ENCODE measurements at places on chromosomes 13 and 19.

- no peak for DNase-seq
Observed at GRCh38 chr13:109785892-109786450, 412 bp downstream of the IRS2 start.

- DNase-seq: no peak
Observed at GRCh38 chr13:23848019-23848418, 41.2 kb downstream of the MIPEP start.

- no peak for DNase-seq
Observed at GRCh38 chr19:54792814-54793213, 10.6 kb upstream of the KIR2DL4 start.

DNA sequence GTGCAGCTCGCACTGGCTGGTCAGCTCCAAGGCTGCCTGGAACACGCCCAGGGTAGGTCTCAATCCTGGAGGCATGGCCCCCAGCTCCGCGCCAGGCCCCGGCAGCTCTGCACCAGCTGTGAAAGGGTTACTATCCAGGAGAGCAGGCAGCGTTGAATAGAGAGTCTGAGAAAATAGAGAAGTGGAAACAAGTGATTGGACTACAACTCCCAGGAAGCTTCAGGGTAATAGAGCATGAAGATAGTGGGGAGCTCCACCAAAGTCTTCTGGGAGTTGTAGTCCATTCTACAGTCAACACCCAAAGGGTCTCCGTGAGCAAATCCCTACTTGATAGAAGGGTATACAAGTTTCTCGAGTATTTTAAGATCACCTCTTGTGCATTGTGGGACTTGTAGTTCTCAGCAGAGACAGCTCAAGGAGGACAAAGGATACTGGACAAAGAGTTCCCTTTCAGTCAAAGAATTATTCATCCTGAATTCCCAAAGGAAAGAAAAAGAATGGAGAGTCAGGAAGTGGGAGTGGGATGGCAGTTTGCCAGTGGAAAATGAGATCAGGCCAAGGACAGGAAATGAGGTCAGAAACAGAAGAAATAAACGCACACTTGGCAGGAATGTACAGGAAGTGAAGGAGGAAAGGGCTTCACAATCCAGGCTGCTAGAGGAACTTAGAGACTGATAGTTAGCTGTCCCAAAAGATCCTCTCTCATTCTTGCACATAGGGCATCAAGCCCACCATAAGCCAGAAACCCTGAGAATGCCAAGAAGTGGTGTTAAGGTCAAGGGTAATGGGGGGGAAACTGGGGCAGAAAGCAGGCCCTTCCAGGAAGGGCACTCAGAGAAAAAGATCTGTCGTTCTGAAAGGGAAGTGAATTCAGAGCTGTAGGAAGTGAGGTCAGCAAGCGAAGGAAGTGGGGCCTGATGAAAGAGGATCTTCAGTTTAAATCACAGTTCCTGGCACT, 5.5 kb upstream of the MAMSTR start:
- no peak for DNase-seq

DNA sequence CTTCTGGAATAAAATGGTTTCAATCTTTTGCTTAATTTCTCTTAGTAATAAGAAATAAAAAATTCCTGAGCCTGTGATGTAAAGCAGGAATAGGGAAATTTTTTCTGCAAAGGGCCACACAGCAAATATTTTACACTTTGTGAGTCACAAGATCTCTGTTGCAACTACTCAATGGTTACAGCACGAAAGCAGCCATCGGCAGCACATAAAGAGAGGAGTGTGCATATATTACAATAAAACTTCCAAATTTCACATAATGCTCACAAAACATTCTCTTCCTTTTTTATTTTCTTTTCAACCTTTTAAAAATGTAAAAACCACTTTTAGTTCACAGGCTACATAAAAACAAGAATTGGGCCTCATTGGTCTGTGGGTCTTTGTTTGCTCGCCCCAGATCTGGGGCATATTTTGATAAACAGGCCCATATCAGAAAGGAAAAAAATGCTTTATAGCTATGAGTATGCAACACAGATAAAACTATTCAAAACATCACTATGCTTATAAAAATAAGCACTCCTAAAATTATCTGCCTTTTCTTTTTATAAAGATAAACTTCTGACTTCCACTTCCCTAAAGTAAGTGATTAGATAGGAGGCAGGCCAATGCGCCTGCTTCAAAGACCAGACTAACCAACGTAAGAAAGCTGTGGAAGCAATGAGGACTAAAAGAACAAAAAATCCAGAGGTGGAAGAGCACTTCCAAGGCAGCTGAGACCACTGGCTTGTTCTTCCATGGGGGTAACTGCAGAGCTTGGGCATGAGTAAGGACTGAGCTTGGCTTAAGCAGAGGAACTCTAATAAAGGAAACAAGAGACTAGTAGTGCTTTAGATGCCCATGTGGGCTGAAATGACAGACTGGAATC, 26.5 kb downstream of the MYCBP2 start:
- no peak for DNase-seq

Data from cortex of kidney (tissue), 1 donor.